ENCODE measurements at places on chromosomes 11 and 22.

GRCh38 chr22:26314656-26315055, 114.4 kb upstream of the ASPHD2 start:
- no peak for DNase-seq

DNA sequence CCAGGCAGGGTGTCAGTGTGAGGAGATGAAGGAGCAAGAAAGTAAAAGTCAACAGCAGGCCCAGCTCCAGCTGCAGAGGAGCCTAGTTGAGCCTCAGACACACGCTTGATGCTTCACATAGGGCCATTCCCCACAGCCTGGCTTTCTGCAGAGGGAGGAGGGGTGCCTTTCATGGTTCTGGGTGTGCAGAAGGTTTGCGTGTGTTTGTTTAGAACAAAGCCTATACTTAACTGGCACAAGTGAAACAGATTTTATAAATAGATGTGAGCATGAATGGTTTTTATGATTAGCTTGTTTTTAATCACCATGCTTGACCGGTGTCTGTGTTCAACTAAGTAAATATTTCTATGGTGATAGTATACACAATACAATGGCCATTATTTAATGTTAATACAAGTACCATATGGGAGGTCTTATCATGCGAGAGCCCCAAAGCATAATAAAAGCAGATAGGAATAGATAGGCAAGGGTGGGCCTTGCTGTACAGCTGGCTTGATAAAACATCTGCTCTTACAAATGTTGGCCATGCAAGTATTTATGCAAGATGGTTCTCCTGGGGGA, 290.2 kb downstream of the ETS1 start:
- DNase-seq, result peak; percentile 43

- DNase-seq, result no peak
Measured at GRCh38 chr11:8218840-8219239, 44.8 kb downstream of the LMO1 start.

DNA sequence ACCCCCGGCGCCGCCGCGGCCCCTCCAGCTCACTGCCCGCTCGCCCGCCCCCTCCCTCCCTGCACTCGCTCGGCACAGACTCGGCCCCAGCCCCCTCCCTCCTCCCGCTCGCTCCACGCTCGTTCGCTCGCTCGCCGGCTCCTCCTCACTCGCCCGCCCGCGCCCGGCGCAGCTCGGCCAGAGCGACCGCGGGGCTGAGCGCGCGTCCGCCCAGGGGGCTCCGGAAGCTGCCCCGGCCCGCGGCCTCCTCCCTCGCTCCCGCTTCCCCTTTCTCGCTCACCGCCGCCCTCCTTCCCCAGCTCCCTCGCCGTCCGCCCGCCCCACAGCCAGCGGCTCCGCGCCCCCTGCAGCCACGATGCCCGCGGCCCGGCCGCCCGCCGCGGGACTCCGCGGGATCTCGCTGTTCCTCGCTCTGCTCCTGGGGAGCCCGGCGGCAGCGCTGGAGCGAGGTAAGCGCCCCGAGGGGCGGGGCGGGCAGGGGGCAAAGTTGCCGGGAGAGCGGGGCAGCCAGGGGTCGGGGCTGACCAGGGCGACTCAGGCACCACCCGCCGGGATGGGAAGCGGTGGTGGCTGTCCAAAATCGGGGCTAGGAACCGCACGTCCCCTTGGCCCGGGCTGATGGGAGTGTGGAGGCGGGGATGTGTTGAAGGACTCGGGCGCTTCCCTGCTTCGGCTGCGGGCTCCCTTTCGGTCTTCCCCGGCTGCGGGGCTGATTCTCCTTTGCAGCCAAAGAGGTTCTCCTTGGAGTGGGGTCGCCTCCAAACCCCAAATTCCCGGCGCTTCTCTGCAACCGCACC, at the start of gene SEZ6L:
Gene SEZ6L, plus strand, starts transcription at position 148 of the 797 bp plus-strand sequence. Its CDS starts 208 bp downstream, at position 356.
- no peak for DNase-seq

GRCh38 chr11:132187814-132188213, 817.4 kb downstream of the NTM start:
- no peak for DNase-seq

DNA sequence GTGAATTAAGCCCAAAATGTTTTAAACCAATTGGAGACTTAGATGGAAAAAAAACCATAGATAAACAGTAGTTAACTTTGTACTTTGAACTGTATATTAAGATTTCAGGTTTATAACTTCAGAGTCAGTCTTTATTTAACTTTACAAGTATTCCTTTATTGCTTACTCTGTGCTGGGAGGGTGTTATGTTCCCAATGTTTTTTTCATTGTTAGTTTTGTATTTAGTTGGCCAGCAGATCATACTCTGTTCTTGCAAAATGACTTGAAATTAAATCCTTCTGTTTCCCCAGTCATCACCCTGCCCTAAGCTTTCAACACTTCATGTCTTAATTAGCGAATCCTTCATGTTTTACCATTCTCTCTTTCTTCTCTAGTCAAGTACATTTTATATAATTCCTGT, 25.3 kb downstream of the SIK2 start:
- no peak for DNase-seq

DNA sequence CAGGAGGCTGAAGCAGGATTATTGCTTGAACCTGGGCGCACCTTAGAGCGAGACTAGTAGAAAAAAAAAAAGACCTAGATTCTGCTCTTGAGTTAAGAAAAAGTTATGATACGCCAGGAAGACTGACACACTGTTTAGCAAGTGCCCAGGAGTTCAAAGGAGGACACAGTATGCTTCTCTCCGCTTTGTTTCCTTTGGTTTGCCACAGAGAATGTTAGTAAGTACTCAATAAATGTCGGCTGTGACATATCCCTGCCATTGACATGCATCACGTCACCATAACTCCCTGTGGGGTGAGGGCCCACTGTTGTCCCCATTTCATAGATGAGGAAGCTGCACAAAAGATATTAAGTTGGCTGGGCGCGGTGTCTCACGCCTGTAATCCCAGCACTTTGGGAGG, 7.1 kb downstream of the SPTBN2 start:
- DNase-seq, result no peak

GRCh38 chr11:36465449-36466163, 44.5 kb downstream of the TRAF6 start:
- no peak for DNase-seq

GRCh38 chr11:36469063-36469462, 41.0 kb downstream of the TRAF6 start:
- peak; percentile 20 for DNase-seq

DNA sequence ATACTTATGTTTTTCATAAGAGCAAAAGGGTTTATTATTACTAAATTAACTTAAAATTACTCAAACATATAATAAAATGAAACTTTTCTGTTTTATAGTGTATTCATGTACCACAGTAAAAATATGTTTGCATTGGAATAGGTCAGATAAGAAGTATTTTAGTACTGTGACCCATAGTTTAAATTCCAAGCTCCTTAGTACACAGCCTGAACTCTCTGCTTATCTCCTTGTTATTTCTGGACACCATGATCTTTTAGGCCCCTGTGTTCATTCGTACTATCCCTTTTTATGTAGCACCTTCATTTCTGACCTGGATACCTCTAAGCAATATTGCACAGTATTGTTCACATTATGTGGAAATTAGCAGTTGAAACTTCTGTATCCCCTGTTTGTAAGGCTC, 296.7 kb upstream of the SYN3 start:
- DNase-seq, result no peak

- DNase-seq, result no peak
Measured at GRCh38 chr22:46464701-46465344, 72.6 kb downstream of the CELSR1 start.

Measured in CD4-positive, alpha-beta T cell treated with Interleukin-12 subunit alpha and Interleukin-12 subunit beta, for 1 hour (primary cell).